ENCODE measurements at places on chromosomes 1 and 21.

- peak; percentile 35 for DNase-seq
Measured at GRCh38 chr1:226002667-226003501, 3.7 kb upstream of the SDE2 start.

DNA sequence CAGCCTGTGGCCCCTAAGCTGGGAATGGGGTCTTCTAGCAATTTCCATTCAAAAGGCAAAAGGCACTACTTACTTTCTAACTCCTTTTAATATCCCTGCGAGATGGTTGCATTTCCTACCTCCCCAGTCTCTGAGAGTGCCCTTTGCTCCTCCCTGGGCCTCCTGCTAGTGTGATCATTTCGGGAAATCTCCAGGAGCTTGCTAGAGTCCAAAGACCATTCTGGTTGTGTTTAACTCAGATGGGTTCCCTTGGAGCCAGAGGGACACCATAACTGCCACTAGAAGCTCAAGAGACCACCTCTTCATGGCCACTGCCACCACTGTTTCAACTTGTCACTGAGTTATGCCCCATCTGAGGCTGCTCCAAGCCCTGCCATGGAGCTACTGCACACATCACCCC, 34.4 kb upstream of the CYP4B1 start:
- no peak for DNase-seq

DNA sequence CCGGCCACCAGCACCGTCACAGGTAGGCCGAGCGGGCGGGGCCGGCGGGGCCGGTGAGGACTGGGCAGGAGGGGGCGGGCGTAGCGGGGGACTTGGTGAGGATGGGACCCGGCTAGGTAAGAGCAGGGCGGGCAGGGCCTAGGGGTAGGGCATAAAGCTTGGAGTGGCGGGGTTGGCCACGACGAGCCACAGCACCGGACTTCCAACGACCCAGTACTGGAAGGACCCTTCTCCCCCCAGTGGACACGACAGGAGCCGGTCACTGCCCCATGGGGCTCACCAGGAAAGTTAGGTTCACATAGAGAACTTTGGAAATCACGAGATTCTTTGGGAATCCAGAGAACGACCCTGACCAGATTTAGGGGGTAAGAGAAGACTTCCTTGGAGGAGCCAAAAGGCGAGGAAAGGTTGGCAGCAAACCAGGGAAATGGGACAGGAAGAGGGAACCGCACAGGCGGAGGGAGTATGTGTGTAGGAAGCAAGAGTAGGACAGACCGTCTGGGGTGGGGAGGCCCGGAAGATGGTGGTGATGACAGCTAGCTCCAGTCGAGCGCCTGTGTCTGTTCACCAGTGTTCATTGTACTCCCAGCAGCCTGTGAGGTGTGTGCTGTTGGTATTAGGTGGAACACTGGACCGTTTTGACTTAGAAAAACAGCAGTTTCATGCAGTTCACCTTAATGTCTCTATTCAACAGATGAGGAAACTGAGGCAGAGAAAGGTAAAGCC, 20.4 kb downstream of the ZNF362 start:
- no peak for DNase-seq

DNA sequence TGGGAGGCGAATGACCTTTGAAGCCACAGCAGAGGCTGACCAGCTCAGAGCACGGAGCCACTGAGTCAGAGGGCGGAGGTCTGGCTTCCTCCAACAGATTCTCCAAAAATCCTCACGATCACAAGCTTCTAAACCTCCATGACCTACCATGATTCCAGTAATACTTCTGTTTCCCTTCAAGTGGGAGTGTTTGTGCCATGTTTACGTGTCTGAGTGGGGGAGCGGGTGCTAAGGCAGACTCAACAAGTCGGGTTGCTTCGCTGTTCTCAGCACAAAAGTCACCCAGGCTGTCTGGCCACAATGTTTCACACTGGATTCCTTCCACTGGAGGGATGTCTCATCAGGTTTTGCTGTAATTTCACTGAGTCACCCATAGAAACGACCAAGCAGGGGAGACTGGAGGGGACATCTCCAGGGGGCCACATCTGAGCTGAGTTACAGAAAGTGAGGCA, 86.2 kb downstream of the SLC66A1 start:
- DNase-seq = no peak

- DNase-seq = no peak
Measured at GRCh38 chr1:58568271-58568860, 8.7 kb downstream of the TACSTD2 start.

GRCh38 chr1:93681101-93681988, at the start of gene BCAR3:
TSS of gene BCAR3 (minus strand) at chr1:93681837. CDS start at chr1:93674930, 6,907 bp downstream.
- DNase-seq = peak; percentile 36

- DNase-seq = peak; percentile 33
Measured at GRCh38 chr1:225962440-225962975, 21.5 kb upstream of the LEFTY2 start.

GRCh38 chr1:162217706-162218105, 148.2 kb downstream of the NOS1AP start:
- no peak for DNase-seq

DNA sequence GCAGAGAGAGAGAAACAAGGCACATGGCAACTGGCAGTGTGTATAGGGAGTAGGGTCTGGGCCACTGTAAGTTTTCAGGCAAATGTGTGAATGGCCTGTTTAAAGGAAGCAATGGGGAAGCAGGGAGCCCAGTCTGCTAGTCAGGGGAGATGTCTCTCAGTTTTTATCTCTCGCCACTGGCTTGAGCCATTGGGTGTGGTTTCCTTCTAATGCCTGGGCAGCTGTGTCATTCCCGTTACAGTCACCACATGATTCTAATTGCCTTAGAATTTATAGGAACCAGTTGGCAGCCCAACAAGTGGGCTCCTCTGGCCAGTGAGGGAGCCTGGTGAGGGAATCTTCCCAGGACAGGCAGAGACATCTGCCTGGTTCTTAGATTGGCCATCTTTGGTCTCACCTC, 182.4 kb downstream of the DISC1 start:
- no peak for DNase-seq

DNA sequence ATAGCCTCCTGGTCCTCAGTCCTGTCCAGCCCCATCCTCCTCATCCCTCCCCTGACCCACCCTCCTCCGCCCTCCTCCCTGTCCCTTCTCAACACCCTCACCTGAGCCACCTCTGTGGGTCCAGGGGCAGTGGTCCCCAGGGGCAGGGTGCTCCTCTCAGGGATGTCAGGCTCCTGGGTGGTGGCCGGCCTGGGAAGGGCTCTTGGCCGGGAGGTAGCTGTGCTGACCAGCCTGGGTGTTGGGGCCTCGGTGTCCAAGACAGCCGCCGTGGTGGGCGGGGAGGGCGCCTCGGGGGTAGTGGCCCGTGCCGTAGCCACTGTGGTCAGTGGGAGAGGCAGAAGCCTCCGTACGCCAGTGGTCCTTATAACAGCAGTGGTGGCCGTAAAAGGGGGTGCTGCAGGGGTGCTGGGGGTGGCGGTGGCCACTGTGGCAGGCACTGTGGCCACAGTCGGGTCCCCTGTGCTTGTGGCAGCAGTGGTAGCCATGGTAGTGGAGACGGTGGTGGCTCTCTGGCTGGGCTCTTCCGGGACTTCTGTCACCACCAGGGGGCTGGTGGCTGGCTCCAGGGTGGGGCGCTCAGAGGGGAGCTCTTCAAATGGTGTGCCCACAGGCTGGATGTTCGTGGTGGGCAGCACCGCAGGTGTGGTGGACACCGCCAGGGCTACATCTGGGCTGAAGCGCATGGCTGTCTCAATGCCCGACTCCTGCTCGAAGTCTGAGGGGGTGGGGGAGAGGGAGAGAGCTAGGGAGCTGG, 31.9 kb downstream of the SDC3 start:
- DNase-seq = no peak

DNA sequence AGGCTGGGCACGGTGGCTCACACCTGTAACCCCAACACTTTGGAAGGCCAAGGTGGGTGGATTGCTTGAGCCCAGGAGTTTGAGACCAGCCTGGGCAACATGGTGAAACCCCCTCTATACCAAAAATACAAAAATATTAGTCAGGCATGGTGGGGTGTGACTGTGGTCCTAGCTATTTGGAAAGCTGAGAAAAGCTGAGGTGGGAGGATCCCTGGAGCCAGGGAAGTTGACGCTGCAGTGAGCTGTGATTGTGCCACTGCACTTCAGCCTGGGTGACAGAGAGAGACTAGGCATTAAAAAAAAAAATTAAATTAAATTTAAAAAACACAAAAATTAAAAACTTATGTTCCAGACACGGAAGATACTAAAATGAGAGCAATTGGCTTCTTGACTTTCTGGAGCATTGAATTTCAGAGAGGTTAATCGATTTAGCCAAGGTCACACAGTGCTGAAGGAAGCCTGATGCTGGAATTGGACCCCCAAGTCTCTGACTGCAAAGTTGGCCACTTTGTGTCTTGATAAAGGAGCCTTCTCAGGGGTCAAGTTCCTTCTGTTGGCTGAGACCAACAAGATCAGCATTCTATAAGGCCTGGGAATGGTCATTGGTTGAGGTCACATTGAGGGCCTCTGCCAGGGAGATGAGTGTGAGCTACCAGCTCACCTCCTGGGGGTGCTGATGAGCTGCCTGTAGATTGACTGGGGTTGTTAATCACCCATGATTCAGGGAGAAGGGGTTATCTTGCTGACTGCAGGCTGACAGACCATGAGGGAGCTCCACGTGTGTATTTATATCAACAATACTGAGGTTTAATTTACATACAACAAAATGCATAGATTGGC, 54.3 kb downstream of the RPS6KA1 start:
- no peak for DNase-seq

- no peak for DNase-seq
Measured at GRCh38 chr1:1390675-1391074, 8.5 kb downstream of the CCNL2 start.

DNA sequence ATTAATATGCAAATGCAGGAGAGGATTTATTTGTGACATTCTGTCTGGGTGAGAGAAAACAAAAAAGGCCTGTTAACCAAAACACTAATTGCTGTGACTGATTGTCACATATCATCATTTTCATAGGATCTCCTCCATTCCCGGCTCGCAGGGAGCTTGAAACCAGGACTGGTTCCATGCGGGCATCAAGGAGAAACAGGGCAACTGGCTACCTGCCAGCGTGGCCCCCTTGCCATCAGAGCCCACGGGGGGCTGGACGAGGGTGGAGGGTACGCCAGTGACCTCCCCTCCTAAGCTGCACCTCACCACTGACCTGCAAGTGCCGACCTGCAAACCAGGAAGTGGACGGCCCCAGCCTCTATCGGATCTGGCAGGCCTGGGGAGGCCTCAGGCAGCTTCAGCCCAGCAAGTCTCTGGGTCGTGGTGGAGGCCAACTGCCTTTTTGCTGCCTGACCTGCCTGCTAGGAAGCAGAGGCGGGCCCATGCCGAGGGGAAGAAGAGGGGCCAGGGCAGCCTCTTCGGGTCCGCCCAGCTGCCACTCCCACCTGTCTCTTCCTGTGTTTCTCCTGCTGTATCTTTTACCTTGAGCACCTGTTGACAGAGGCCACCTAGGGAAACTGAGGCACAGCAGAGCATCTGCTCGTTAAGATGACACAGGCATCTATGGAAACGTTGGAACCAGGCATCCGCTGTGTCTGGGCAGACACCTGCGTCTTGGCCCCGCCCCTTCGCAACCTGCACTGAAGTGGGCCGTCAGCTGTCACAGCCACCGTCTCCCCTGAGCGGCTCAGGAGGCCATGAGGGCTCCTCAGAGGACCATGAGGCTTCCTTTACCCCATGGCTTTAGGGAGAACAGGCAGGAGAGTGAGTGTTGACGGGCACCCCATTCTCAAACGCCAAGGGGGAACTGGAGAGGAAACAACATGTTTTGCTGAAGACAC, 74.8 kb downstream of the CASZ1 start:
- DNase-seq = no peak

Measured in stimulated activated CD4-positive, alpha-beta T cell treated with anti-CD3 and anti-CD28 coated beads, TNF-alpha, amount 100 ng/mL, for 24 hours (primary cell).